ENCODE measurements at places on chromosomes 1 and 21.
A peak's percentile ranks its signal among the peaks of the same experiment; 100 is the strongest.

GRCh38 chr1:96554364-96554763 is 167.2 kb upstream of the PTBP2 start:
- no peak overlapping the region for H3K27ac ChIP-seq
- no peak for DNase-seq
- H3K4me1 ChIP-seq, result no peaks in the 10 kb centered on the region

GRCh38 chr1:15100121-15100879 is 53.2 kb upstream of the TMEM51 start:
- peaks cover 7% of the 10 kb centered on the region for H3K4me1 ChIP-seq
- DNase-seq, result peak; percentile 55
- H3K27me3 ChIP-seq, result peaks cover 12% of the 10 kb centered on the region
- peak overlapping the region; percentile 16 for H3K4me3 ChIP-seq
- no peak overlapping the region for H3K27ac ChIP-seq

DNA sequence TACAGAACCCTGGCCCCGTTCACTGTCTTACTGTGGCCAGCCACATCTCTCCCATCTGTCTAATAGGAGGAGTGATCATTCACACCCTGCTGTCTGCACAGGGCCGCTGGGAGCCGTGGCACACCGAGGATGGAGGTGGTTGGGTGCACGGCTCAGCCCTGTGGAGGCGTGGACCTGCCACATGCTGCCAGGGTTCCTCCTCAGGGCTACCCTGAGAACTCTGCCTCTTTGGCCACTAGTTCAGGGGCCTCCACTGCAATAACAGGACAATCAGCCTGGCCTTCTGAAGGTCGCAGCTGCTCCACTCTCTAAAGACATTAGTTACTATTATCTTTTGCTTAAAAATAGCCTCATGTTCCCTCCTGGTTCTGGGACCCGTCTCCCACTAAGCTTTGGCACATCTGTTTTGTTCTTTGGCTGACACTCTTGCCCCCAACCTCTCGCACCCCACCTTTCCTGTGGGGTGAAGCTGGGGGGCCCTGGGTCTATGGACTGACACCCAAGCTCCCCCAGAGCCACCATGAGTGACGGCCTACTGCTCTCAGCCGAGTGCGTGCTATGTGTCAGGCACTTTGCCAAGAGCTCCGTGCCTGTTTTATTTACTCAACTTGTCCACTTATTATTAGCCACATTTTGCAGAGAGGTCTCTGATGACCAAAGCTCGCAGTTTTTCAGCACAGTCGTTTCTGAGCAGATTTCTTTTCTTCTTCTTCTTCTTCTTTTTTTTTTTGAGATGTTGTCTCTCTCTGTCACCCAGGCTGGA is 66.3 kb downstream of the ARHGEF10L start:
- no peaks in the 10 kb centered on the region for H3K36me3 ChIP-seq
- H3K4me3 ChIP-seq, result no peak overlapping the region
- no peak overlapping the region for H3K27ac ChIP-seq
- H3K4me1 ChIP-seq, result no peaks in the 10 kb centered on the region

GRCh38 chr1:23148084-23148483 is 20.6 kb downstream of the LUZP1 start:
- H3K27me3 ChIP-seq, result no peaks in the 10 kb centered on the region
- H3K4me1 ChIP-seq, result no peaks in the 10 kb centered on the region
- no peaks in the 10 kb centered on the region for H3K36me3 ChIP-seq
- no peak overlapping the region for H3K27ac ChIP-seq
- no peak overlapping the region for H3K4me3 ChIP-seq
- no peak for DNase-seq

GRCh38 chr1:48251323-48251722 is 28.8 kb downstream of the SLC5A9 start:
- no peak overlapping the region for H3K27ac ChIP-seq
- no peak for DNase-seq
- no peaks in the 10 kb centered on the region for H3K27me3 ChIP-seq

DNA sequence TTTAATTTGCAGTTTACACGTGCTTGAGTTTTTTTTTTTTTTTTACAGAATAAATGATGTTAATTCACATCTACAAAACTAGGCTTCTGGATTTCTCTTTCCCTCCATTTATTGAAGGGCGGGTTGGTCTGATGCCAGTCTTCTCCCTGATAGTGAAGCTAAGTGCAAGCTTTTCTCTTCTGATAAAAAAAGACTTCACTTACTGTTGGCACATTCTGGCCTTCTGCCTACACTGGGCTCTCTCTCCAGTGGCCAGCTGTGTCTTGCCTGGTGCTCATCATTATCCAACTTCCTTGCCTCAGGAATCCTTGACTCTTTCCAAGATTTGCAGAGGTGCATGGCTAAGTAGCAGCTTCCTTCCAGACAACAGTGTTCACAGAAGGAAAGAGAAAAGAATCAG is 7.6 kb upstream of the RAP1A start:
- H3K4me3 ChIP-seq, result no peak overlapping the region
- H3K27ac ChIP-seq, result no peak overlapping the region
- H3K4me1 ChIP-seq, result peaks cover 14% of the 10 kb centered on the region
- no peaks in the 10 kb centered on the region for H3K36me3 ChIP-seq
- no peak for DNase-seq
- no peaks in the 10 kb centered on the region for H3K27me3 ChIP-seq
